ENCODE measurements at places on chromosomes 16 and 17. TPM values are rescaled to one million over a fixed set of nuclear protein-coding genes. Genes with fewer than 3 reads are reported as not detected.

The PGP gene
- polyA plus RNA-seq, result 14.7 TPM

- no peak for DNase-seq
Observed at GRCh38 chr16:22938647-22939046, 124.7 kb downstream of the HS3ST2 start.

DNA sequence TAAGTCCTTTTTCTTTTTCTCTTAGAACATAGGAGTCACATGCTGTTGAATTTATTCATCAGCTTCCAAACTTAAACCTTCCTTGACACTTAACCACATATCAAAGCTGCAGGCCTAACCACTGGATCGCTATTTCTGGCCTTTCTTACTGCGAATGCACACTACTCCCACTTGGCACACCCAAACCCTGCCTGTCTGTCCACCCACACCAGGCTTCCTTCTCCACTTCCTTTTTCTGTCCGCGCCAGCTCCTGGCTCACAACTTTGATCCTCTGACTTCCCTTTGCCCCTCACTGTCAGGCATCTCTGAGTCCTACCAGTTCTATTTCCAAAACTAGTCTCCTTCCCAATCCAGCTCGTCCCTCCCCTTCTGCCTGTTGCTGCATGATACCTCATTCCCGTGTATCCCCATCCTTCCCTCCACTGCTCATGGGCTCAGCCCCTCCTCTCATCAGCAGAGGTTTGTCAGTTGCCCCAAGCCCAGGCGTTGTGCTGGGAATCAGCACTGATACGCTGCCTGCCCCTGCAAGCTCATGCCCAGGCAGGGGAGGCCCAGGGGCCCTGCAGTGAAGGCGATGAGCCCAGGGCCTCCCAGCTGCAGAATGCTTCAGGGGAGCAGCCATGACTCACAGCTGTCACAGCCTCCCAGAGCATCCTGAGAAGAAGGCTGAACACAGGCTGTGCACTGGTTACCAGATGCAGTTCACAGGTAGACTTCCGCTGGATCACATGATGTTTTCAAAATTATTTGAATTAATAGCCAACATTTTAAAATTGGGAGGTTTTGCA is 179.8 kb downstream of the KATNIP start:
- no peak for DNase-seq

GRCh38 chr17:15882058-15882720 is 62.7 kb upstream of the ADORA2B start:
- DNase-seq, result no peak

All from CD8-positive, alpha-beta memory T cell (primary cell).